Kidney tubule cell (primary cell): ENCODE measurements at places on chromosomes 13 and 19.

- DNase-seq, result no peak
These were observed 145.1 kb upstream of the UFM1 start for GRCh38 chr13:38204556-38204955.

DNA sequence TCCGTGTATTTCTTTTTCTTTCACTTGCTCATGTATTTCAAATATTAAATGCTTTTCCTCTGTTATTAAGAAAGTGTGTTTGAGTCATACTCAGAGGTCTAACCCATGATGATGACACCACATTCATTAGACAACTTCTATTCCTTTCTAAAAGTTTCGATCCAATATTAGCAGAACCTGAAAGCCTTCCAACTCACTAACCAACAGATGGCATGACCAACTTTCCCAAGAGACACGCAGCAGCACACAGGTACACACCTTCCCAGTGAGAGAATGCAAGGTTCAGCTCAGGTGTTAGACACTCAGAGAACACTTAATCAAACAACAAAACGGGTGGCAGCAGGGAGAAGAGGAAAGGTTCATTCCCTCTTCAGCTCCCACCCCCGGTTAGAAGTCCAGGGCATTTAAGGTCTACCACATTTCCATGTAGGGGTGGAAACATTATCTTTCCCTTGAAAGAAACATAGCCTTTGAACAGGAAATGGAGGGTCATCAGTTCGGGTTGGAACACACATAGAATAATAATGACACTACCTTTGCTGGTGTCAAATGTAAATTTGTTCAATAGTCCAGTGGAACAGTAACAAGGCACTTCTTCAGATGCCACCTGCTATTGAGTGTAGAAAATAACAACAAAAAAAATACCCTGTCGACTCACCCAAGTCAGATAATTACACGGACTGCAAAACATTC is 404.2 kb downstream of the COG6 start:
- DNase-seq, result no peak

- DNase-seq, result peak; percentile 97
These were observed 32.6 kb downstream of the RUBCNL start for GRCh38 chr13:46354156-46355087.

DNA sequence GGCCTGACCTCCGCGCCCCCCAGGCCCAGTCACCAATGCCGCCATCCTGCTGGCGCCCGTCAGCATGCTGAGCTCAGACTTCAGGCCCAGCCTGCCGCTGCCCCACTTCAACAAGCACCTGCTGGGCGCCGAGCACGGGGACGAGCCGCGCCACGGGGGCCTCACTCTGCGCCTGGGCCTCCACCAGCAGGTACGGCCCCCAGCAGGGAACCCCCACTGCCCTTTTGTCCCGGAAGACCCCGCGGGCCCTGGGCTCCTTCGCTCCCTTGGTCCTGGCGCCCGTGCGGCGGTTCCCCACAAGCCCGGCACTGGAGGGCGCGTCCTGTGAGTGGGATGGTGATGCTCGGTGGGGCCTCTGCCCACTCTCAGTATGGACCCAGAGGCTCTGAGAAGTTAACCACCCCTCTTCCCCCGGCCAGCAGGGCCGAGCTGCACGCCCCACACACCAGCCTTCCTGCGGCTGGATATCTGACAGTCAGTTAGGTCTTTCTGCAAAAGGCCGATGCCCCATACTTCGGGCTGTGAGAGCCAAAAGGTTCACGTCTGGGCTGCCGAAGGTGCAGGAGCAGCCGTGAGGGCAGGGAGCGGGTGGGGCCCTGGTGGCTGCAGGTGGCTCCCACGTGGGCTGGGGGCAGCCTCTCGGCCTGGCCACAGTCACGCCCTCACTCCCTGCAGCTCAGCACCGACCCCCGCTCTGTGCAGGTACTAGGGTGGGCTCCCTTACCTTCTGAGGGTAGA is 8.0 kb downstream of the WDR18 start:
- no peak for DNase-seq

DNA sequence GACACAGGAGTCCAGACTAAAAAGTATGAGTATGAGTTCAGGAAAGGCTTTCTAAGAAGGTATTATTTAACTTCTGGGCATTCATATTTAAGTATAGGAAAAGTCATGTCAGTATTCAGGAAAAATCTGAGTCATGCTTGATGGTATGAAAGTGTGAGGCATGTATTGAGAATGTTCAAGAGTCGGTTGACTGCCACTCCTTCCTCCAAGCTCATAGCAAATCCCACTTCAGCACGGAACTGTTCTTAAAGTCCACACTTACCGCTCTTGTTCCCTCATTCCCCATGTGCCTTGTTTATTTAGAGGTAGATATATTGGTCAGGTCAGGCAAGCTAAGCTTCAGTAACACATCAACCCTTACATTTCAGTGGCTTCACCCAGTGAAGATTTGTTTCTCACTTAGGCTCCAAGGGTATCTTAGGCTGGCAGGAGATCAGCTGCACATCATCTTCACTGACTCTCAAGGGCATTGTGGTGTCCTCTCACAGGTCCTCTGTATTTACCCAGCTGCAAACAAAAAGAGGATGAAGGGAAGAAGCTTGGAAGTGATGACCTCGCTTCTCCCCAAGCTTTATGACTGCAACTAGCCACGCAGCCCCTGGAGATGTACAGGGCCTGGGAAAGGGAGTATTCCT is 1189.2 kb downstream of the EFNB2 start:
- DNase-seq, result peak; percentile 89
